ENCODE measurements at places on chromosomes 11 and 22.

GRCh38 chr11:32259641-32260081 lies 168.8 kb downstream of the RCN1 start:
- no peak for DNase-seq

DNA sequence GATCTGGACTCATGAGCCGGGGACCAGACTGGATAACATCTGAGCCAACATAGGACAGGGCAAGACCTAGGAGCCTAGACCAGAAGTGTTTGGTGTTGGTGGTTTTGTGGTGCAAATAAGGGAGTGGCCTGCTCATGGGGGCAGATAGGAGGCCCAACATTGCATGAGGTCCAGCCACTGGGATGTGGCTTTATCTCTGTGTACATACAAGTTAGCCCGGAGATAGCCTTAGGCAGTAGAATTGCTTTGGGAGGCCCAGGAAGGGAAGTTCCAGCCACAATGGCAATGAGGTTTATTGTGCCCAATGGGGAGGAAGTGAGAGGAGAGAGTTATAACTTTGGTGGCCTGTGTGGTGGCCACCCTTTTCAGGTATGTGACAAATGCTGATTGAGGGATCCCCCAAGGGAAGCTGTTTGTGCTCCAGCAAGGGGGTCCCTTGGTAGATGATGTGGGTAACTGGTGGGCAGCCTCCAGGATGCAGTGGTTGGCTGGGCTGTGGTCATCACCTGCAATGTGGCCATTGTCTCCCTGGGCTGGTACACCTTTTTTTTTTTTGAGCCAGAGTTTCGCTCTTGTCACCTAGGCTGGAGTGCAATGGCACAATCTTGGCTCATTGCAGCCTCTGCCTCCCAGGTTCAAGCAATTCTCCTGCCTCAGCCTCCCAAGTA lies 6.4 kb downstream of the LMO2 start:
- DNase-seq, result no peak

GRCh38 chr22:41582694-41583093 lies 6.9 kb downstream of the PMM1 start:
- no peak for DNase-seq

DNA sequence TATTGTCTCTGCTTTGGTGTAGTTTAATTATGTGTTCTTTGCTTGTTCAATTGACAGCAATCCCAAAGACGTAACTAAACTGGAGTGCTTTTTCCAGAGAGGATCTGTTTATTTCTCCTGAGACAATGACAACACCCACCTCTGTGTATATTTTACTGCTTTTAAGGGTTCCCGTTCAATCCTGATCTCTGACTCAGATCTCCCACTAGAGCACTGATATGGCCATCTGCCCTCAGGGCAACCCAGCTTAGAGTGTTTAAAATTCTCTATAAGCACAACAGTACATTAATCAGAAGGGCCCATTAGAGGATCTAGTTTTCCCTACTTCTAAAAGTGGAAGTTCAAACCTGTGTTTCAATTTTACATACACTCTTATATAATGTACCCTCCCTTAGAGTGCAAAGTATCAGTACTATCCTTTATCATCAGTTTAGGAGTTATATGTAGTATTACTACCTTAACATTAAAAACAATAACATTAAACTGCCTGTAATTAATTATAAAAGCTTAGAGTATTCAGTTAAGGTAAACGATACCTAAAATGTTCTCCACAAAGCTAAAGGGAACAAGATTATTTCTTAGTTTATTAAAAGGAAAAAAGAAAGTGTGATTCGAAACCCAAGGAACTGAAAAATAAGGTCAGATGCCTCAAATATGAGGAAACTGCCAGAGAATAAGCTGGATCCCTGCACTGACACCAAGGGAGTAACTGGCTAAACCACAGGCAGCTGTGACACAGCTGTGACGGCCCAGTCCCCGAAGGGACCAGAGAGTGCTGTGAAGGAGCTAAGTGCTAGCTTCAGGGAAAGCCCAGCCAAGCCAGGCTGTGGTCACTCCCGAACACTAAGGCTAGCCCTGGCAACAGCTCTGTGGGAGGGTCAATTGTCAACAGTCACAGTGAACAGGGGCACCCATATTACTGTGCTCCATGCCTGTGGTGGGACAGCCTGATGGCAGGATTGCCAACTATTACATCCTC lies 15.2 kb downstream of the UFD1 start:
- no peak for DNase-seq

GRCh38 chr22:48607901-48608662 lies 1219.6 kb downstream of the BRD1 start:
- no peak for DNase-seq

- DNase-seq, result no peak
Observed at GRCh38 chr11:8221917-8222495, 41.7 kb downstream of the LMO1 start.

DNA sequence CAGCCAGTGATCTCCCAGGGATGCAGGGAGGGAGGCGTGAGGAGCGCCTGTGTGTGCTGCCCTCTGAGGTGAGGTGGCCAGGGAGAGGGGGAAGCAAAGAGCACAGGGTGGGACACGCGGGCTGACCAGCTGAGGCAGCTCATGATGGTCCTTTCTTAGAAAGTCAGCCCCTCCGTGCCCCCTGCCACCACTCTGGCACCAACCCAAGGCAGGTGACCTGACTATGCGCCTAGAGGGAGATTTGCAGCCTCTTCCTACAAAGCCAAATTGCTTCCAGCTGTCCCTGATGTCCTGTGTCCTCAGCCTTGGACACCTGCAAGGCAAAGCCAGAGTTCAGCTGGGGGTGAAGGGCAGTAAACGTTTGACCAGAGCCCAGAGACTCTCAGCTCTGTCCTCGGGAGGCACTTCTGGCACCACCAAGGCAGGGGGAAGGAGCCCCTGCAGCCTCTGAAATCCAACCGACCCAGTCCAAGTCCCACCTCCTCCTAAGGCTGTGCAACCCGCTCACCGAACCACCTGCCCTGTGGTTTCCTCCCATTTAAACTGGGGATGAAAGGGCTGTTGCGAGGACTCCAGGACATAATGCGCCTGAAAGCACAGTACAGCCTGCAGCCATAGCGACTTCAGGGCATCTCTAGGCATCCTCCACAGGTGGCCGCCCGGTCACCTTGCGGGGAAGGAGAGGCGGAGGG lies 26.8 kb downstream of the CD5 start:
- no peak for DNase-seq

- DNase-seq, result no peak
Observed at GRCh38 chr22:18048041-18048440, 23.7 kb upstream of the MICAL3 start.

DNA sequence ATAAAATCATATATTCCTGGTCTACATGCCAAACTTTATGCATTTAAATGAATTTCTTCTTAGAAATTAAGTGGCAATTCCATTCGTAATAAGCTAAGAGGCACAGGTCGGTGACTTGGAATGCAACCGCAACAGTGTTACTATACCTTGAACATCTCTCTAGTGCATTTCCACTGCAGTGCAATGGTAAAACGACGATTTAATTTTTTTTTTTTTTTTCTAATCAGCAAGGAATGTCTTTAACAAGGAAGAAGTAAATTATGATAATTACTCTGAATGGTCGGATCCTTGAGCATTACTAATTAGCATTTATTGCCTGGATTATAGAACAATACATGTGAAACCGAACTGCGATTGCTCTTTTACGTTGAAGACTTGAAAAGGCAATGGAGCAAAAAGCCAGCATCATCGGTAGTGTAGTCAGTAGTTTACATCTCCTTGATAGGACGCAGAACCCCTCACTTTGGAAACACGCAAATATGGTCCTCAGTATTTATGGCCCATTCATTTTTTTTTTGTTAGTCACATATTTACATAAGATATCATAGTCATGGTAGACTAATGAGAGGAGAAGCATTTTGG lies 20.2 kb downstream of the BLID start:
- DNase-seq, result no peak

GRCh38 chr11:112538534-112539280 lies 278.0 kb upstream of the PLET1 start:
- DNase-seq, result no peak

DNA sequence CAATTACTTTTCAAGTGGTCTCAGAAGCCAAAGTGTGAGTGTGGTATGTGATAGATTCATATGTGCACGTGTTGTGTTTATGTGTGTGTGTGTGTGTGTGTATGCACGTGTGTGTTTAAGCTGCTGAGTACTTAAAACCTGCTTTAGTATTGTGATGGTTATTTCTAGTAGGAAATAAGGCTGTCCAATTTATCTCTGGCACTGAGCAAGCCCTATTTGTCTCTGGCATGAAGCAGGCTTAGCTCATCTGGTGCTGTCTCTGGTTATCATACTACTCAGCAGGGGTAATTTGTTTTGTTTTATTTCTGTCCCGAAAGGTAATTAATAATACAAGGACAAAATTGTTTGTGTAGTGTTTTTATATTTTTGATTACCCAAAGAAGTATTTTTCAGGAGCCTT lies 333.7 kb downstream of the FAT3 start:
- DNase-seq, result no peak

DNA sequence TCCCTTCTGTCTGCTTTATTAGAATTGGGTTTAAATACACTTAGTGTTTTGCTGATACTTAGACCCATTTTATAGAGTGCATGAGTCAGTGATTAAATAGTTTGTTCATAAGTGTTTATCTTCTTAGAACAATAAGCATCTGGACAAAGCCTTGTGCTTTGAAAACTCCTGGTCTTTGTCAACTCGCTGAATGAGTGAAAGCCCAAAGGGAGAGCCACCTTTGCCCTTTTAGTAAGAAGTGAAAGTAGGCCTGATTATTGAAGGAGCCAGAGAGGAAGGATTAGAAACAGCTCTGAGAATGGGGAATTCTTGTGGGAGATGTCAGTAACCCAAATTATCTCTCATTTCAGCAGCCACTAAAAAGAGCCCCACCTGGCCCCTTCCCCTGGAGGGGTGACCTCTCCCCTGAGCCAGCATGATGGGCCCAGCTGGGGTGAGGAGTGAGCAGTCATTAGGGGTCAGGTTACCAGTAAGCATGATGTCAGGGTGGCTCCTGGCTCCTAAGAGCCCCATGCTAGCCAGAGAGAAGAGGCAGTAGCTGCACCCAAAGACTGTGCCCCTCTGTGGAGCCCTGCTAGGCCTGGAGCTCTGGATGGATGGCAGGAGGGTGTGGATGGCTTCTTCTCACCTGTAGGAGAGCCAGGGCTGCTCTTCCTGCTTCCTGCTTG lies 125.1 kb upstream of the E2F8 start:
- DNase-seq, result no peak

- DNase-seq, result no peak
Observed at GRCh38 chr22:30288419-30289140, 725 bp downstream of the CASTOR1 start.

GRCh38 chr11:85540635-85541205 lies 86.4 kb downstream of the DLG2 start:
- DNase-seq, result no peak

DNA sequence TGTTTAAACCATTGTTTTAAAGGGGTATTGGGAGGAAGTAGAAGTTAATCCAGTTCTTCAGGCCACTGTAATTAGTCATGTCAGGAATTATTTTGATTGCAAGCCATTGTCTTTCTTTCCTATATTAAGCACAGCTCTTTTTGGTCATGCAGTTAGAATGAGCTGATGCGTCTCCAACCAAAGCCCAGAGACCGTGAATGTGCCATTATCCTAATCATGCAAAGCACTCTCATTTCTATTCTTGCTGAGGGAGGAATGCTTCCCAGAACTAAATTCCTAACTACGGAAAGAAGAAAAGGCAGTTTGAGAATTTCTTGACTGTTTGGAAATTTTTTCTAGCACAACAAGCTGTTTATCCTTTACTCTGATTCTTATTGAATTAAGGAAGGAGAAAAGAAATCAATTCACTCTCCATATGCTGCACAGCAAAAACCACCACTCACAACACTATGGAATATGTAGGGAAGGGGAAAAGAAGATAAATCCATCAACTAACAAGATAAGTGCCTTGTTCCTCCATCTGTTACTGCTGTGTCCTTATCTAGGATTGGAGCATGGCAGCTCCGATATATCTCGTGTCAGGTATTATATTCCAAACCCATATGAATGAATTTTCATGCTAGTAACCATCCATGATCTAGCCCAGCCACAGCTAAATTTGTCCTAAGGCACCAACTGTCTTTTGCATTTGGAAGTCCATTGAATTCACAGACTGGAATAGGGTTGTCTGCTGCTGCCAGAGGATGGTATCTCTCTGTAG lies 70.8 kb downstream of the NTM start:
- DNase-seq, result no peak

GRCh38 chr11:8573777-8574176 lies 20.3 kb downstream of the STK33 start:
- DNase-seq, result no peak

DNA sequence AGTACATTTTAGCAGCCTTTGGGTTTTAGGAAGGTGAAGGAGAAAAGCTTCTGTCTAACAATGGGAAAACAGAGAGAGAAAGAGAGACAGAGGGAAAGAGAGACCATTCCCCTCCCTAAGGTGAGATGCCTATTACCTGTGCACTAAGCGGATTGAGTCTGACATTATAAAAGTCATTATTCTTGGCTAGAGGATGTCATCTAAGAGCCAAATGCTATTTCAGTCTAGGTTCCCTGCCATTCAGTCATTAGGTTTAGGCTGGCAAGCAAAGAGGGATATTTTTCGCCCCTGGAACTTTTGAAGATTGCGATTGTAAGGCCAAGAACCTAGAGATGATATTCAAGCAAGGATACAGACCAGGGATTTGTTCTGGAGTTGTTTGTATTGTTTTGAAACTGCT lies 7.2 kb downstream of the BLID start:
- DNase-seq, result no peak

DNA sequence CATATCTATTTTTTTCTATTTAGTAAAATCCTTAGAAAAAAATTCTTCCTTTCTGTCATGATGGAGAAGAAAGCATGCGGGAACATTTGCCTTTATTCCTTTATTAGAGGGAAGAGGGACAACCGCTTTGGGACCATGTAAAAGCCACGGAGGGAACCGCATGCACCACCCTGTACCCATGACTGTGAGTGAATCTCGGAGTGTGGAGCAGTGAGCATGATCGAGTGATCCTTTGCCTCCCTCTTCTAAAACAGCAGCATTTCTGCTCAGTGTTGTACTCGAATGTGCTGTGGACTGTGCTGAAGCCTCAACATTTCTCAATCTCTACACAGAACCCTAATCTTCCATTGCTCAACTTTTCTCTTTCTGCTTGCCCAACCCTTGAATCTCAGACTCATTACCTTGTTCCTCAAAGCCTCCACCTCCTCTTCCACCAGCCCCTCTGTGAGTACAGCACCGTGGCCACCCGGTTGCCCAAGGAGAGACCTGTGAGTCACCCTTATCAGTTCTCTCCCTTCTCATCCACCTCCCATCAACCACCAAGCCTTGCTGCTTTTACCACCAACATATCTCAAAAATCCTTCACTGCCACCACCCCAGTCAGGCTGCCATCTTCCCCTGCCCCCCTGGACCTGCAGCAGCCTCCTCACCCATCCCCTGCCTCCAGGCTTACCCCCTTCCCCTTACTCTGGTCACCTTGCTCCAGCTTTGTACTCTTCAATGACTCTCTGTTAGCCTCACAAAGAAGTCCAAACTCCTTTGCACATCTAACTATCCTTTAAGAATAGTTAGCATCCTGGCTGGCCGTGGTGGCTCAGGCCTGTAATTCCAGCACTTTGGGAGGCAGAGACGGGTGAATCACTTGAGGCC lies 103.1 kb downstream of the NAT10 start:
- DNase-seq, result no peak

GRCh38 chr11:6631361-6631890 lies 12.2 kb upstream of the TPP1 start:
- DNase-seq, result no peak

- no peak for DNase-seq
Observed at GRCh38 chr11:118283037-118283636, 19.0 kb upstream of the MPZL2 start.

GRCh38 chr11:46979358-46979757 lies 42.8 kb downstream of the CSTPP1 start:
- DNase-seq, result no peak

- no peak for DNase-seq
Observed at GRCh38 chr11:14583252-14584034, 60.2 kb upstream of the PDE3B start.
